ENCODE measurements at places on chromosomes 12 and 14.

DNA sequence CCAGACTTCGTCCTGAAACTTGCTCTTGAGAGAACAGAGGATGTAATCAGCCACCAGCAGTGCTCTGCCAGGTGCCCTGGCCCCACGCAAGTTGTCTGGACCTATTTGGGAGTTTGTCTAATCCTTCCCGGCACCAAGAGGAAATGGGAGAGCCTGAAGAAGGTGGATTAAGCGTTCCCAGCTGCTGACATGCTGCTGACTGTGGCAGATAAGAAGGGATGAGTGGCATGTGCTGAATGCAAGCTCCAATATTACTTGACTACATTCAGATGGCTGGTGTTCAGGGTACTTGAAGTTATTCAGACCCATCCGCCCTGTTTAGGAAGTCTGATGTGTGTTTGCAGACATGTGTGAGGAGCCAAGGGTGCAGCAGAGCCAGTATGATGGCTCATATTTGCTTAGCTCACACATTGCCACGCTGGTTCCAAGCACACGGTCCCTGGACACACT, 440.6 kb upstream of the CCDC196 start:
- DNase-seq, result no peak

GRCh38 chr12:12563290-12563928, 746 bp upstream of the DUSP16 start:
- no peak for DNase-seq

- DNase-seq, result no peak
Measured at GRCh38 chr14:63616015-63616414, 25.7 kb downstream of the WDR89 start.

DNA sequence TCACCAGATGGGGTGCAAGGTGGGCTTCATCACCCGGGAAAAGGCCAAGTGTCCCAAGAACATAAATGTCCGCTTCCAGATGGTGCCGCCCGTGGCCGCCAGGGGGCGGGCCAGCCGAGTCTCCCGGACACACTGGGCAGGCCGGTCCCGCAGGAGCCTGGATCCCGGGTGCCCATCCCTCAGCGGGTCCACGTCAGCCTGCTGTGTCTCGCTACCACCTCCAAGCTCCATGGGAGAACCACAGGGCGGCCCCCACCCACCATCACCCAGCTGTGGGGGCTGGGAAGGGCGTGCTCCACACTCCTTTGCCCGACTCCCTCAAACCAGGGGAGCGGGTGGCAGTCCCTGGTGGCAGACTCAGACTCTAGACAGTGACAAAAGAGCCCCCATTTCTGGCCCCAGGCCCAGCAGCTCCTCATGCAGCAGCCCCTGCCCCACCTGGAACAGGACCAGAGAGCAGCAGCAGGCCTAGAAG, 22.0 kb upstream of the NUDT14 start:
- peak; percentile 76 for DNase-seq

DNA sequence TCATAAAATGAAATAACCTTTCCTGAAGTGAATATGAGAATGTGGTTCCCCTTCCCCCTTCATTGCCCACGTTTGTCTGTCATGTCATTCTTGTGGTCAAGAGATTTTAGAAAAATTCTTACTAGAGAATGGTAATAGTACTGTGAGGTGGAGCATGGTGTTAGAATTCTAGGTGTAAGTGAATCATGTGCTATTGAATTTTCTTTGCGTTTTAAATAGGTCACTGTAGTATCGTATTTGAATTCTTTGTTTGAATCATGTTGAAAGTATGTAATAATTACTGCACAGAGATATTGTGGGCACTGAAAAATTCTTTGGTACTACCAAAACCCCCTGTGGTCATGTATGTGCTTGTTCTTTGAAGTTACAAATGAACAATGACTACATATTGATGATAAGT, 49.9 kb downstream of the FUT8 start:
- peak; percentile 35 for DNase-seq

DNA sequence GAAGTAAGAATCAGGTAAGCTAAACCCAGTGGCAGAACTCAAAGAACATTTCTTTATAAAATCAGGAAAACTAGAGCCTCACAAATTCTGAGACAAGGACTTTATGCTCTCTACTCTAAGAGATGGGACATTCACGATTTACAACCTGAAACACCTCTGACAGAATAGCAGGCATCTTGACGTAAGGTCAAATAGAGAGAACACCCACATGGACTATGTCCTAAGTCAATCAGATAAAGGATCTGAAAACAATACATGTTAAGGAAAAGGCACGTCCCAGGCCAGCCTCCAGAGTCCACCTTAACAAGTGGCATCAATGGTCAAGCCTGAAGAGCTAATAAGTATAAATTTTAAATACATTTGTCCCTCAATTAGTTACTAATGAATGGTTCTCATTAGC, 39.9 kb upstream of the SYCP3 start:
- DNase-seq, result no peak

DNA sequence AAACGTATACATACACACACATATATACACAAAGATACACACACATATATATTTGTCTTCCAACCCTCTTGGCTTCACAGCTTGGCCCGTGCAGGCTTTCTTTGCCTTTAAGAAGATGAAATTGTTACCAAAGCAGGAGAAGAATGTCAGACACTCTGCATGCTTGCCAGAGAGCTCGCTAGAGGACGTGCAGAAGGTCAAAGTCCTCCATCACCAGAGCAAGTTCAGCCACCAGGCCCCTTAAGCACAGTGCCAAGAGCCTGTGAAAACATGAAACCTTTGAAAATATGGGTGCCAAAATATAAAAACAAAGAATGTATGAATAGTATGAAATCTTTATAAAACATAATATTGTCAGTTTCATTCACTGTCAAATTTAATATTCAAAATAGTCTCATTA, 14.9 kb upstream of the MCRS1 start:
- DNase-seq, result no peak

DNA sequence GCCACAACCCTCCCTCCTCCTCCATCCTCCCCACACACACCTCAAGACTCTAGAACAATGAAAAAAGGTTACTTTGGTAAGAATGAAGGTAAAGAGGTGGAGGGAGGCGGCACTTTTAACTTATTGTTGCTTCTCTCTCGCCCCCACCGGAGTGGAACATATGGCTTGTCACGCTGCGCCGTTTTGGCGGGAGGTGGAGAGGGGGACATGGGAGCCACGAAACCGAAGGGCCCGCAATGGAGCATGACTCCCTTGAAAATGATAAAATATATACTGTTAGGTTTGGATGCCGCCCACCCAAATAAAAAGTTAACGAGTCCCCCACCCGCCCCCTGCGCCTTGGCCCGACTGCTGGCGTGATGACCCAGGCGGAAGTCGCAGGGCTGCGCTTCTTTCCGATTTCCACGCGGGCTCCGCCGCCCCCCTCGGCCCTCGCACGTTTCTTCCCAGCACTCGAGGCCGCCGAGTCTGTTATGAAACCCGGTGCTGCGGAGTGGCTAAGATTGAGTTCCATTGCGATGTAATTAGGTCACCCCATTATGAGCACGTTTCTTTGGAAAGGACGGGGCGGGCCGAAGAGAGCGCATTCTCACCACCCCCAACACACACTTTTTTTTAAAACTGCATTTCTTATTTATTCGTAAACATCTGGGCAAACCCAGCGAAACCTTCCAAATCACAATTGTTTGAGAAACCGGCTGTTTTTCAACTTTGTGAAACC, 1.4 kb upstream of the ZFP36L1 start:
- DNase-seq, result peak; percentile 92

DNA sequence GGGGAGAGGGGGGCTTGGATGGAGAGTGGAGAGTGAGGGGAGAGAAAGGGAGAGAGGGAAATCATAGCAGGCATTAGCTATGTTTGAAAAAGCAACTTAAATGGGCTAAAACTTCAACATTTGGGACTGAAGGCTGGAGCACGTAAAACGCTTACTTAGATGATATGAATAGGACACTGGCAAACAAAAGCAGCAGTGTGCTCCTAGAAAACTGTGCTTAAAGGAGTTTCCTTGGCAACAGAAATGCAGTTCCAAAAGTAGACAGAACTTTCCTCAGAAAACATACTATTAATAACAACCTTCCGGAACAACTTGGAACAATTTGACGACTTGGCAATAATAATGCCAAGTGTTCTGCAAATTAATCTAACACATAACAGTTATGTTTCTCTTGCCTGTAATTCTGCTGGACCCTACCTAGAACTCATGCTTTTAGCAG, 235.5 kb upstream of the NPAS3 start:
- no peak for DNase-seq

GRCh38 chr14:89085737-89086382, 261.4 kb downstream of the TTC8 start:
- no peak for DNase-seq

GRCh38 chr12:62856454-62856853, 78.5 kb downstream of the PPM1H start:
- no peak for DNase-seq

DNA sequence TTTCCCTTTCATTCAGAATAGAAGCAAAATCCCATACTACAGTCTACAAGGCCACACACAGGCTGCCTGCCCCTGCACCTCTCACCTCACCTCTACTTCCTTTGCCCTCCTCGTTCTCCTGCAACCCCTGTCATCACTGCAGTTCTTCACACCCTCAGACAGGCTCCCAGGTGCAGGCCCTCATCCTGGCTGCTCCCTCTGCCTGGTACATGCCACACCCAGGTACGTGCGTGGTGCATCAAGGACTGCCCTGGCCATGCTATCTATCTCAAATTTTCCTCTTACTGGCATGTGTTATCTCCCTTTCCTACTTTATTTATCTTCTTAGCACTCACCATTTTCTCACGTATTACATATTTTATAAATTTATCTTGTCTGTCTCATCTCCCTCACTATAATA, 24.3 kb downstream of the TM7SF3 start:
- no peak for DNase-seq

- DNase-seq, result no peak
Measured at GRCh38 chr14:74463697-74464096, 29.4 kb downstream of the NPC2 start.

DNA sequence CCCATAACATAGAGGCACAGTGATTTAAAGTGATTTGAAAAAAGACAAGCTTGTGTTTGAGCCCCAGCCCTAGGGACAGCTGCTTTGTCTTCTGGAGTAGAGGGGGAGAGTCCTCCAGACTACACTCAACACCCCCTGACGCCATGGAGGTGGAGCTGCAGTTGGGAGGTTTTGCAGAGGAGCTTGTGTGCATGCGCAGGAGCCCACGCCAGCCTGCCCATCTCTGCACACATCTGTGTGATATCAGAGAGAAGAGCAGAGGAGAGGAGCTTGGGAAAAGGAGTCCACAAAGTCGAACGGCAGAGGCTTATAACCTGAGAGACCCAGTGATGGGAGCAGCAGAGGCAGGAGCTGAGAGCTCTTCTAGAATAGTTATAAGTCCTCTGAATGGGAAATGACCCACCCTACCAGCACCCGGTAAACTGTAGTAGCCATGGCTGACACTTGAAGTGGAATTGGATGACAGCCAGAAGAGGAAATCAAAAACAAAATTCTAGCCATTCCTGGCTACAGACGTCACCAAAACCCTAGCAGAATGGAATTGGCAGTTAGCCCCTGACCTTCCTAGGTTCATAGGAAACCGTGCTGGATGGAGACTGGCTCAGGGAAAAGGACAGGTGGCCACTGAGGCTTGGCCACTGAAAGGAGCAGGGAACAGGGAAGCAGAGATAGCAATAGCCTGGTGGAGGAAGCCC, 185.1 kb upstream of the VASH1 start:
- DNase-seq, result no peak

- DNase-seq, result peak; percentile 66
Measured at GRCh38 chr14:67674139-67674479, 323 bp downstream of the VTI1B start.

GRCh38 chr12:132259364-132259871, 70.0 kb downstream of the GALNT9 start:
- DNase-seq, result no peak

GRCh38 chr12:130266751-130267150, 70.9 kb upstream of the PIWIL1 start:
- DNase-seq, result no peak

GRCh38 chr14:102080183-102081080, 6.4 kb downstream of the HSP90AA1 start:
- no peak for DNase-seq

DNA sequence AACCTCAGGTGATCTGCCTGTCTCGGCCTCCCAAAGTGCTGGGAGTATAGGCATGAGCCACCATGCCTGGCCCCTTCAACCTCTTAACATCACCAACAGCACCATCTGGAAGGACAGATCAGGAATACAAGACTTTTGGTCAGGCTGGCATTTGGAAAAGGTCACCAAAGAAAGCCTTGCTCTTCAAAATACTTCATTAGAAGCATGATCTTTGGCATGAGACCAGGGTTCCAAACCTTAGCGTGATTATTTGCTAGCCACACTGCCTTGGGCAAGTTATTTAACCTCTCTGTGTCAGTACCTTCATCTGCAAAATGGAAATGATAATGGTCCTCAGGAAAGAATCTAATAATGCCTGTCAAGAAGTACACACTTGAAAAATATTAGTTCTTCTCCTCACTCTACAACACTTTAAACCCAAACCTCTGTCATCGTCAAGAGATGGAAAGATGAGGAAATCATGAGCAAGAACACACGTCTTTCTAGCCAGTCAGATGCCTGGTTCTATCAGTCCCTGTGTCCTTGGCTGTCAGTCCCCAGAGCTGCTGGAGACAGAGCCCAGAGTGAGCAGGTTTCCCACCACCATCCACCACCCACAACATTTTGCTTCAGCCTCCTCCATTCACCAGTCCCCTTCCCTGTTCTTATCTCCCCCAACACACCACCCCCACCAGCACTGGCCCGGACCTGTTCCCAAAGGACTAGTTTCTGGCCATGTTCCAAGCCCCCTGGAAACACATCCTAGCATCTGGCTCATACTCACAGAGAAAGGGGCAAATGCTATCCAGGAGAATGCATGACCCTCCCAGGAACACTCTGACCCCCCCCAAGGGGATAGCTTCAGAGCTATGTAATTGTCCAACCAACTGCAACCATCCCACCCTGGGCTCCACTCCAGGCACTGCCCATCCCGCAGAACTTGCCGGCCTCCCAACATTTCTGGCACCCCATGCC, 2.0 kb downstream of the ADCY6 start:
- DNase-seq, result no peak

DNA sequence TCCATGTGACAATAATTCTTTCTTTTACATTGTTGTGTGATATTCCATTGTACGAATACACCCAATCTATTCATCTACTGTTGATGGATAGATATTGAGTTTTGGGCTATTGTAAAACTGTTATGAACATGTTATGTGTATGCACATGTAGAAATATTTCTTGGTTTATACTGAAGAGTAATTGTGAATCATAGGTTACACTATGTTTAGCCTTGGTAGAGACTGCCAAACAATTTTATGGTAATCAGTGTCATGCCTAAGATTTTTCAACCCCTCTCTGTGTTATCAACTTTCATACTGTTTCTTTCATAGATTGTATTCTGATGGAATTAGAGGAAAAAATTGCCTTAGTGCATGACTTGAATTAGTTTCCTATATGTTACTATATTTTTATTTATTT, 39.5 kb downstream of the FRMD6 start:
- DNase-seq, result no peak

- DNase-seq, result peak; percentile 67
Measured at GRCh38 chr12:110349514-110350151, 53.9 kb downstream of the ANAPC7 start.

DNA sequence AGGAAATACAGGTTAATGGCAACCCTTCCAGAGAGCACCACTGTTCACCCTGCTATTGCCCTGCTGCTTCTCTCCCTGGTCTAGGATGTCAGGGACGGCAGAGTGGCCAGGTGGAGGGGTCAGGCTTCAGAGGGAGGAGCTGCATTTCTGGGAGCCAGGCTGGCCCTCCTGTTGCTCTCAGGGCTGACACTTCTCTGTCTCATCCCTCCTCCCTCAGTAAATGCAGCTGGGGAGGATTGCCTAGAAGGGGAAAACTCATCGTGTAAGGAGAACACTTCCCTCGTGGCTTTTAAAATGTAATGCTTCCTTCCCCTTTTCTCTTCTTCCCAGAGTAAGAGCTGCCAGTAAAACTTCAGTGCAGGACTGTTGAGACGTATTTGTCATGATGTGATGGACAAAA, 20.8 kb downstream of the SUSD6 start:
- DNase-seq, result no peak
